Right atrium auricular region (tissue), 2 donors: ENCODE measurements at places on chromosomes 6 and 20.

DNA sequence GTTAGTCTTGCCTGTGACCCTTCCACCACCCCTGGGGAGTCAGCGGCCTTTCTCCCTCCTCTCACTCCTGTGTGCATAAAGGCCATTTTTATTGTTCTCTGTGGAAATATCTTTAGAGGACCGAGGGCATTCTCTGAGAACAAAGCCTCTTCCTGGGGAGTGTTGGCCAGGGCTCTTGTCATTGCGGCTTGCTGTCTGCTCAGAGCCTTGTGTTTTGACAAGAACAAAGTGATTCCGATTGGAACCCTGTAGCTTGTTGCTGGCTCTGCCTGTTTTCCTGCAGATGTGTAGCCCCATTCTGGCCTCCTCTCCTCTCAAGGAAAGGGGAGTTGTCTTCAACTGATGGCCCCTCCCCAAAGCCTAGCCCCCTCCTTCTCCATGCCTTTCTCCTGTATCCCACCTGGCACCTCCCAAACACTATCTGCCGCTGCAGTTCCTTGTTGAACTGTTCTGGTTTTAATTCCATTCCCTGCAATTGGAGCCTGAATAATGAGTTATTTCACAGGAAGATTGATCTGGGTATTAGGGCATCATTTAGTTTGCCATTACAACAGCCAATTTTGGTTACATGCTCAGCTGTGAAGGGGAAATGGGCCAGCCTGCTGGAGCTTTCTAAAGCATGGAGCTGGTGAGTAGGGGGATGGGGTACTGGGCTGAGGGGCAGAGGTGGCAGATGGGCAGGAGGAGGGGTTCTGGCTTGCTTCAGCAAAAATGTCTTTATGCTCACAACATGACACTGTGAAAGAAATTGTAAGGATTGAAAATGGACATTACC, 252.5 kb downstream of the LRFN2 start:
- no peak for DNase-seq

GRCh38 chr6:12327391-12327790, 37.2 kb downstream of the EDN1 start:
- DNase-seq = no peak

- no peak for DNase-seq
These were observed 110.0 kb downstream of the SLC23A2 start for GRCh38 chr20:4891190-4891763.

- DNase-seq = no peak
These were observed 14.4 kb downstream of the RARS2 start for GRCh38 chr6:87575423-87575822.

DNA sequence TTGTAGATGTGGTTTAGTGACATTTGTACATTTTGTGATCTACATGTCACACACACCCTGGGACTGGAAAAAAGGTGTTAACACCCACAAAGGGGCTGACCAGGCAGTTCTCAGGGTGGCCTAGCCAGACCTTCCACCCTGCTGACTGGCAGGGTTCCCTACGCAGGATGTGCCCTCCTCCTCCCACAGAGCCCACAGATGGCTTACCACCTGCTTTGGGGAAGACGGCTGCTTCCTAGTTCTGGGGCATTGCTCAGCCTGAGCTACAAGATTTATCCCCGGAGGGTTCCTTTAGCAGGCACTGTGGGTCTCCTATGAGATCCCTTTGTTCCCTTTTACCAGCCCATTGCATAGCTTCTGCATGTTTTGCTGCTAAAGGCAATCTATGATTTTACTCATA, 35.1 kb downstream of the SNAP25 start:
- DNase-seq = no peak

DNA sequence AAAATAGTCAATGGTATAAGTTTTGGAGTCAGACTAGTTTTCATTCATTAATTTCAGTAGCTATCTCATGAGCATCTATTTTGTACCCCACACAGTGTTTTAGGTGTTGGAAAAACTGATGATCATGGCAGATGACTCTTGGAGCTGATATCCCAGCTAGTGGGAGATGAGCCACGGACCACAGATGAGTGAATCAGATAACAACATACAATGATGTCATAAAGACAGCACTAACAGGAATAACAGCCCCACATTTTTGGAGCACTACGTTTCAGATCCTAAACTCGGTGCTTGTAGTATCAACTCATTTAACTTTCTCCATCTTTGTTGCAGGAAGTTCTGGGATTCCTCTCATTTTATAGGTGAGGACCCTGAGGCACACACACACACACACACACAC, 67.8 kb upstream of the EDN3 start:
- DNase-seq = no peak

GRCh38 chr6:110810896-110811586, 4.2 kb downstream of the CDK19 start:
- no peak for DNase-seq

DNA sequence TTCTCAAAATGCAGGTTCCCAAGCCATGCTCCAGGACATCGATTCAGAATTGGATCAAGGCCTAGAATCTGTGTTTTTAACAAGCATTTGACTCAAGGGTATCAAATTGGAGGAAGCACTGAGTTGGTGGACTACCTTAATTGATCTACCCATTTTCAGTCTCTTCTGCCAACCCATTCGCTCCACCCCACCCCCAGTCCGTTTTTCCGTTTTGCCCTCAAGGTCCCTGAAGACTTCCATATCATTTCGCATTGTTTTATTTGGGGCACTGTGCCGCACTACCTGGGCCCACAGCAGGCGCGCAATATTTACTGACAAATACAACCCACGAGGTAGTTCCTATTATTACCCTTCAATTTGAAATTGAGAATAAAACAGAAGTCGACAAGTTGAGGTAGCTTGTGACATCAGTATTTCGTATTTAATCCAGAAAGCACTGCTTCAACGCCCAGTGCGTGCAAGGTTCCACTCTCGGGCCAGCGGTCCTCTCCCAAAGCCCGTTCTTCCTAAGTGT, 557 bp upstream of the DHX35 start:
- no peak for DNase-seq

GRCh38 chr20:24955045-24955444, 6.0 kb downstream of the CST7 start:
- DNase-seq = no peak

GRCh38 chr20:33732166-33732970, 572 bp downstream of the ZNF341 start:
- DNase-seq = peak; percentile 70

GRCh38 chr6:117956386-117956785, 49.3 kb downstream of the SLC35F1 start:
- DNase-seq = no peak

DNA sequence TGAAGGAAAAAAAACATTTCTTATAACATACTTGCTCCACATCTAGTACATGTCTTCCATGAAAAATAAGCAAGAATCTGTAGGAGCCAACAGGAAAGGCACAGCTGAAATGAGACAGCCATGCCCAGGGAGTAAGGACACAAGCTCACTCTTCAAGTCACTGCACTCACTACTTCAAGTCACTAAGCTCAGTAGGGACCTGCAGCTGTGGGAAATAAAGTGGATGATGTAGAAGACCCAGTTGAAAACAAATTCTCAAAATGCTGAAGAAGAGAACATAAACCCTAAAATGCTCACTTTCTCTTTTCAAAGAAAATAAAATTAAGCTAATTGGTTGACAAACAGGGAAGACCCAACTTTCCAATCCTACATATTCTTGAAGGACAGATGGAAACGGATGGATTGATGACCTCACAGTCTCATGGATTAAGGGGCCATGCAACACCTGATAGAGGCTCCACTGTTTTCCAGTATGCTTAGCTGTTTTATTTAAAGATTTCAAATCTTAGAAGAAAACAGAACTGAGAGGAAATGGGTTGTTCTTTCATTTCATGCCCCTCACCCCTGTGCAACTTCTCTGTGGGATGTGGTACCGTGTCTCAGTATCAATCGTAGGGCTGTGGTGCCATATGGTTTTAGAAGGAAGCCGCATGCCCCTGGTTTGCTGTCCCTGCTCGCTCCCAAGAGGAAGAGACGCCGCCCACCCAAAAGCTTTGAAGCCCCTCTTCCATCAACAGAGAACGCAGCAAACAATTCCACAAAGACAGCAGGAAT, 133.3 kb downstream of the WDR27 start:
- DNase-seq = no peak

DNA sequence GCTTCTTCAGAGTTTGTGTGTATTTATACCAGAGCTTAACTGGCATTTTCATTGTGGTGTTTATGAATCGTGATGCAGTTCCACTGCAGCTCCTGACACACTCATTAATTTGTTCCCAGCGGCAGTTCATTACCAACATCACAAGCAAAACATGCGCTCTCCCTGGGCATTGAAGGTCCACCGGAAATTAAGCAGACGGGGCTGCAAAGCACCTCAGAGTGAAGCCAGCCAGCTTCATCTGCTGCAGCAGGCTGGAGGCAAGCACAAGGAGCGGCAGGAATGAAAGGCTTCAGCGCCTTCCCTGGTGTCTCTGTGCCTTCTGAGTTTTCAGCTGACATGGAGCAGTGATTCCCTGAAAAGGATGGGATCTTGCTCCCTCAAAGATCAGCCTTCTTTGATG, 246.0 kb upstream of the SPTLC3 start:
- no peak for DNase-seq

DNA sequence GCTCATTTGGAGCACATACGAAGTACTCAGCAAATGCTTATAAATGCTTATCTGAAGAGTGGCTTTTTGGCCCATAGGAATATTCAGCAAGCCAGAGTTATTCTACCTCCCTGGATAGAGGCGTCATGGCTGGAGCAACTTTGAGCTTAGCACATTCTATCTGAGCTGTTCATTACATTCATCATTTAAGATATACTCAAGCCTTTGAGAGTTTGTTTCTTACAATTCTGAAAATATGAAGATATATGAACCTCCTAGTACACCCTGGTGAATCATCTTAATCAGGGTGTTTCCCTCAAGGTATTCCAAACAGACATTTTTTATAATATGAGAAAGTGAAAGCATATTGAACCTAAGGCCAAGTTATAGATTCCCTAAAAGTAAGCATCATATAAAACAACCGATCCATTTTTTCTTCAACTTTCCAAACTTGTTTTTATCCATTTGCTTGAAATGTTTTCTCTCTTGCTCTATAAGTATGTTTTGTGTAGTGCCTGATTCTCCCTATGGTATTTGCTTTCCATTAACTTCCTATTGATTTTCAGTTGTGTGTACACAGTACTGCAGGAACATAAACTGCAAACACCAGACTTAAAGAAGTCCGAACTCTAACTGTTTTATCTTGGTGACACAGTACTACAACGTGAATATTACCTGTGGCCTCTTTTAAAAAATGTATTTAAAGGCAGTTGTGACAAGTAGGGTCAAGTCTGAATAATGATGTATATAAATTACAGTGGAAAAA, 139.7 kb upstream of the PTPRK start:
- DNase-seq = no peak

GRCh38 chr20:23193801-23194384, 107.8 kb upstream of the CD93 start:
- no peak for DNase-seq

DNA sequence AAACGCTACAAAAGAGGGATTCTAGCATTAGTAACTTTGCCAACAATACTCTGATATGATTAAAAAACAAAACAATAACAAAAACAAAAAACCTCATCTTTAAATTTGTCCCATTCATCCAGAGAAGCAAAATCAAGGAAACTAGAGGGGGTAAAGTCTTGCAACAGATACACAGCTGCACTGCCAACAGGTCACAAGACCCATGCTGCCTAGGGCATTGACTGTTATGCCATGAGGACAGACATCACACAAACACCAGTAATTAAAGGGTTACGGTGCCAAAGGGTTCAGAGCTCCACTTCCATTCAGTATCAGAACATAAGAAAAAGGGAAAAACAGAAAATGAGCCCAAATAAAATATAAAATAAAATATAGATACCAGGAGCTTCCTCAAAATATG, 1.6 kb downstream of the TBC1D20 start:
- DNase-seq = no peak

DNA sequence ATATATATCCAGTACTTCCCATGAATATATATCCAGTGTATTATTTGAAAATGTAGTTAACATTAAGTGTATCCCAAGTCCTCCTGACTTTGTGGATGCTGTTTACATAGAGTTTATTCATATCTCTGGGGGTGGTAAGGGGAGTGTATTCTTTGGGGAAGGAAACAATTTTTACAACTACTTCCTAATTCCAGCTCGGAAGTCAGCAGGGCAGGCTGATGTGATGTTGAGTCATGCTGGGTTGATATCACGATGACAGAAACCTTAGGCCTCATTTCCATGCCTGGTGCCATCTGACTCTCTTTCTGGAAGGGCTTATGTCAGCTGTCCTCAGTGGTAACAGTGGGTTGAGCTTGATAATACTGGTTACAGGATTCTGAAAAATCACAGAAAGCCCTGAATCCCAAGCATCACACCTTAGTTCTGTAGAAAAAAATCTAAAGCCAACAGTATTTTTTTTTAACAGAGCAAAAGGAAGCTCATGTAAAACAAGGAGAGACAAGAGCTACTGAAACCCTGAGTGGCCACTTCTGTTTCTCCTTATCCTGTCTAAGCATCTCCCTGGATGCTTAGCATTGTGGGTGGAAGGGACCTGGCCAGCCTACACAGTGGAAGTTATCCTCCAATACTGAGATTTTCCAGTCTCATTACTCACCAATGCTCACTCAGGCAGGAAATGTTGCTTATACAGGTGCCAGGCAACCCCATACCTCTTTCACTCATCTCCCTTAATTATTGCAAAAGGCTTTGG, 75.2 kb upstream of the IYD start:
- no peak for DNase-seq

- no peak for DNase-seq
These were observed 70.7 kb downstream of the MAP3K7 start for GRCh38 chr6:90516074-90516660.

GRCh38 chr6:130027948-130028347, 9.6 kb downstream of the L3MBTL3 start:
- DNase-seq = no peak

DNA sequence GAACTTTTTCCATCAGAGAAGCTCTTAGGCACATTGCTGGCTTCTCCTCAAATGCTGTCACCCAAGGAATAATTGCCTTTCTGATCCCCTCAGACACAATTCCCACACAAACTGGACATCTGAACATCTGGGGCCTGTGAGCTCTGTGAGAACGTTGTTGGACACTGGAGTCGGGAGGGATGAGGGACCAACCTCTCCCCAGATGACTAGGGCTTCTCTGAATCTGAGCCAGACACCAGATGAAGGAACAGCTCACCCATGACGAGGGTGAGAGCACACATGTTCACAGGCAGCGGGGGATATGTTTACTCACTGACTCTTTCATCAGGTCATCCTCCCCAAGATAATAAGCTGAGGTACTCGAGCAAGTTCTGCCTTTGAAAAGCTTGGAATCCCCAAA, 283.9 kb upstream of the SUPT3H start:
- DNase-seq = no peak

DNA sequence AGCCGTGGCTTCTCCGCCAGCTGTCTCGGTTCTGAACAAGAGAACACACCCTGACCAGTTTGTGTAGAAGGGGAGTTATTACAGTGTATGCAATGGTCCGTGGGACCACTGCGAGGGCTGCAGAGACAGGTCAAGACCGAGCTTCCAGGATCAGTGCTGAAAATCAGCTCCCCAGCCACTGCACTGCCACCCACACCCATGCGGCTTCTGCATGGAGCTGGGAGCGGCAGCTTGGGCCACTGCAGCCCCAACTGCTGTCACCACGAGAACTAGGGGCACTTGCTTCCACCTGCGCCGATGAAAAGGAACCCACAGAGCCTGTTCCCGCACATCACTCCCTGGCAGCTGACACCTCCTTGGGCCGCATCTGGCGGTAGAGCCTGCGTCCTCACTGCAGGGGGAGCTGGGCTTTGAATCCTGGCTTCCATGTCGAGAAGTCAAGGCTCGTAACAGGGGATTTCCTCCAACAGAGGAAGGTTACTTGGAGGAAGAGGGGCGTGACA, 56.2 kb downstream of the TMEM242 start:
- no peak for DNase-seq

- no peak for DNase-seq
These were observed 51.9 kb downstream of the L3MBTL3 start for GRCh38 chr6:130070326-130070725.
